ENCODE measurements at places on chromosomes 3 and 15. TPM values are rescaled to one million over a fixed set of nuclear protein-coding genes. Genes with fewer than 3 reads are reported as not detected.

CCDC33 gene
- not detected for total RNA-seq

BRPF1 gene
- total RNA-seq = 18.3 TPM

TMCO5A gene
- total RNA-seq = not detected

TM6SF1 gene
- 4.3 TPM for total RNA-seq

BMF gene
- 0.91 TPM for total RNA-seq

MFN1 gene
- total RNA-seq = 32.7 TPM

ARL14 gene
- total RNA-seq = not detected

CPLX3 gene
- total RNA-seq = not detected

GOLGA6D gene
- total RNA-seq = not detected

PRR20G gene
- total RNA-seq = not detected

OSTN gene
- total RNA-seq = not detected

DAZL gene
- total RNA-seq = not detected

CPNE4 gene
- total RNA-seq = not detected

PLSCR2 gene
- total RNA-seq = not detected

Measured in esophagus squamous epithelium (tissue), 5 donors.